ENCODE measurements at places on chromosomes 12 and 14.

- no peak for DNase-seq
Measured at GRCh38 chr12:75892731-75893408, 138.7 kb downstream of the PHLDA1 start.

DNA sequence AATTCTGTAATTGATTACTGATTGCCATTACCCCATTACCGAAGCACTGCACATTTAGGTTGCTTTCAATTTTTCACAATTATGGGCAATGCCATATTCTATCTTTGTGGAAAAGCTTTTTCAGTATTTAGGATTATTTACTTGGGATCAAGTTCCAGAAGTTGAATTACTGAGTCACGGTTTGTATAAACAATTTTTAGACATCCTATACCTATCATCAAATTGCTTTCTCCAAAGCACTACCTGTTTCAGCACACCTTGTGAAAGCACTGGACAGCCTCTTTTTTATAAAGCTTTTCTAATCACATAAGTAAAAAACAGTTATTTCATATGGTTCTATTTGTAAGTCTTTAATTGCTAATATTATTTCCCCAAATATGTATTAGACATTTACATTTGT is 221.5 kb upstream of the CAND1 start:
- no peak for DNase-seq

- no peak for DNase-seq
Measured at GRCh38 chr14:100557658-100558057, 29.6 kb downstream of the BEGAIN start.

DNA sequence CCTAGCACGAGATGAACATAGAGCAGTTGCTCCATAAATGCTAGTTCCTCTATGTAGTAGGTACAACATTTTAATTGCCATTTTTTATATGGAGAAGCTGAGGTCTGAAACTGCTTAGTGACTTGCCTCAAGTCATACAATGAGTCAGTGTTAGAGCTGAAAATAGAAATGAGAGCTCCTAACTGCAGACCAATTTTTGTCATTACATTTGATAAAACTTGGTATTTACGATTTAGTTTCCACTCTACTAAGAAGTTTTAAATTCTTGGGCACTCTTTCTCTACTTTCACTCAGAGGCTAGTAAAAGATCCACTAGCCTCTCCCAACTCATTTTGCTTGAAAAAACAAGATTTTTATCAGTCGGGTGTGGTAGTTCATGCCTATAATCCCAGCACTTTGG is 8.1 kb upstream of the TMED10 start:
- no peak for DNase-seq

GRCh38 chr12:1369460-1369859 is 224.9 kb downstream of the FBXL14 start:
- no peak for DNase-seq

GRCh38 chr12:116916714-116917114 is 6.0 kb downstream of the FBXW8 start:
- peak; percentile 72 for DNase-seq

GRCh38 chr12:93080994-93081809 is 152.1 kb upstream of the EEA1 start:
- DNase-seq = no peak

DNA sequence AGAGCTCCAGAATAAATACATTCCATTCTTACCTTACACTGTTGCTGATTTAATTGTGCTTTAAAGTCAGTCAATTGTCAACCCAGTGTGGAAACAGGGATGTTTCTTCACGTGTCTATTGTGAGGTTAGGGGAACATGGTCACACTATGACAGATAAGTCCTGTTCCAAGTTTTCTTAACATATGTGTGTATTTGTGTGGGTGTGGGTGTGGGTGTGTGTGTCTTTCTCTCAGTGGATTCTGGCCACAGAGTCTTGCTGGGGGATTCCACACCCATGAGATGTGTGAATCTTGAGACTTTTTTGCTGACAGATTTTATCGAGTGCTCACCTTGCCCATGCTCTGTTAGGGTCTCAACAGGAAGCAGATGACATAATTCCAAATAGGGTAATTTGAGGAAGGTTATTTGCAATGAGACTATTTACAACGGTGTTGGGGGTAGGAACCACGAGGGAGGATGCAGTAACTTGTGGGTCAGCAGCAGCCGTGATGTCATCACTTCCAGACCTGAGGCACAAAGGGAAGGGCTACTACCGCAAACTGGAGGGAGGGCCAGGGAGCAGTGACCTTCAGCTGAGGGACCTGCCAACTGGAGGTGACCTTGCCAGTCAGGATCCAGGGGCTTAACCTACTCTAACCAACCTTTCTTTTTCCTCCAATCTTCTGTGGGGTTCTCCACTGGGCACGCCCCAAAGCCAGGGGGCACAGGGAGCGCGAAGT is 1.9 kb upstream of the VRK1 start:
- DNase-seq = no peak

DNA sequence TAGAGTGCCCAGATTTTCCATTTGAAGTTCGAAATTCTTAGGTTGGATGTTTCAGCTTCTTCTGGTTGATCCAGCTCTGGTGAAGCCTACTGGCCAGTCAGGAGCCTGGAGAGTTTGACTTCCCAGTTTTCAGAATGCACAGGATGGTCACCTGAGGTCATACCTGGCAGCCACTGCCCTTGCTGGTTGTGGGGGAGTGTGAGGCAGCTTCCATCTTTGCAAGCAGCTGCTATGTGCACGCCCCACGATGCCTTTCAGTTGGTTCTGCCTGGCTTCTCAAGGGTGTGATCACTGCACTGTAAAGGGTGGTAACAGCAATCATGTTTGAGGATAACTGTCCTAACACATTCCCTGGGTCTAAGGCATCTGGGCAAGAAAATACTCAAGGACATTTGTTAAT is 15.4 kb downstream of the CCDC92 start:
- no peak for DNase-seq

DNA sequence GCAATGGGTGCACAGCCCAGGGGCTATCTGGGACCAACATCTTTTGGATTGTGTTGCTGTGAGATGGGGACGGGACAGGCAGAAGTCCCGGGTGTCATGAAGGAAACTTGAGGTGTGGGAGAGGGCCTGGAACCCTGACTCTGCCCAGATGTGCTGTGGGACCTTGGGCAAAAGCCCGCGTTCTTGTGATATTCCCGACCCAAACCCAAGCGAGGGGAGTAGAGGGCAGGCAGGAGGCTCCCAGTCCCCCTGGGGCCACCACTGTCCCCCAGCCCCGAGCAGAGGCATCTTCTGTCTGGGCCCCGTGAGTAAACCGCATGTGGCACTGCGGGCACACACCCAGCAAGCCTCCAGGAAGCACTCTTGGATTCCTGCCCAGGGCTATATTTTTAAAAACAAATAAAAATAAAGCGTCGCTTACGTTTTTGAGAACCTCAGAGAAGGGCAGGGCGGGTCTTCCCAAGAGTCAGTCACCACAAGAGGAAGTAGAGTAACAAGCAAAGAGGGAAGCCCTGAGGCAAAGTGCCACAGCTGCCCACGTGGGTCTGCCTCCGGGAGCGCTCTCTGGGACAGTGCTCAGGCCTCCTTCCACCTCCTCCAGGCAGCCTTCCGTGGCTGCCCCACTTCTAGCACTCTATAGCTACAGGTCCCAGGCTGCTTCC is 39.5 kb downstream of the BEGAIN start:
- peak; percentile 24 for DNase-seq

DNA sequence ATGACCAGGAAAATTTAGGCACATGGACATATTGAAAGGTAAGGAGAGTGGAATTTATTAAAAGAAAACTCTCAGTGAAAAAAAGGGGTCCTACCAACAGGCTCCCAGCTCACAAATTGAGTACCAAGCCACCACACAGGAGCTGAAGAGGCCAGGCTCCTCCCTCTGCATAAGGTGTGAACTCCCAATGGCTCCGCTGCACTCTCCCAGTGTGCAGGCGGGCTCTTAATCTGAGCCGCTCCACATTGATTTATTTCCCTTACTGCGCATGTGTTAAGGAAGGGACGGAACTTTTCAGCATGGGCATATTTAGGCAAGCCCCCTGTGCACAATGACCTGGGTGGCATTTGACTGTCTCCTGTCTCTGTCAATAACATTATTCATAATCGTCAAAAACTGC is 68.6 kb upstream of the PLEKHG7 start:
- no peak for DNase-seq

GRCh38 chr12:71478270-71478669 is 38.7 kb downstream of the LGR5 start:
- DNase-seq = no peak

GRCh38 chr14:103561381-103562178 is 877 bp downstream of the BAG5 start:
- peak; percentile 24 for DNase-seq

DNA sequence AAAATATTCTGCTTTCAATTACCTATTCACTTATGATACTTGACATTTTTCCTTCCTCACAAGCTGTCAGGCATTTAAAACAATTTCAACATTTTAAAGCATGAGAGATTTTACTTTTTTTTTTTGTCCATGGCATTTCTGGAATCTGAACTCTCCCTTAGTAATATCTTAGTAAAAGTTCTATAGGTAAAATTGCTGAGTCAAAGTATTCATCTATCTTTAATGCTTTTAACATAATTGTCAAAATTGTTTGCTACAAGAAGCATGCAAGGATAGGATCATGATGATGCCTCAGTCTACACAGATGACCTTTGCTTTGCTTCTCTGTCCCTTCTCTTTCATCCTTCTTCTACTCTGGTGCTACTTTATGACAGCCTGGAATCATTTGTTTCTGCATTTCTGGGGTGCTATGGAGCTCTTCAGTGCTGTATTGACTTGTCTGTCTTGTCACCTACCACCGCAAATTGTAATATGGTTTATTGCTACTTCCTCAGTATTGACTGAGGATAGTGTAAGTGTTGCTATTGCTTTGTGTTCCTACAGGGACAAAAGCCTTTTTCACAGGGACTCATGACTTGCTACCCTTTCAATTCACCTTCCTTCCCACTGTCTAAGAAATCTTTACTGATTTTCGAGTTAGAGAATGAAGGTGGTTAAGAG is 589.8 kb upstream of the ATP2B1 start:
- DNase-seq = no peak

DNA sequence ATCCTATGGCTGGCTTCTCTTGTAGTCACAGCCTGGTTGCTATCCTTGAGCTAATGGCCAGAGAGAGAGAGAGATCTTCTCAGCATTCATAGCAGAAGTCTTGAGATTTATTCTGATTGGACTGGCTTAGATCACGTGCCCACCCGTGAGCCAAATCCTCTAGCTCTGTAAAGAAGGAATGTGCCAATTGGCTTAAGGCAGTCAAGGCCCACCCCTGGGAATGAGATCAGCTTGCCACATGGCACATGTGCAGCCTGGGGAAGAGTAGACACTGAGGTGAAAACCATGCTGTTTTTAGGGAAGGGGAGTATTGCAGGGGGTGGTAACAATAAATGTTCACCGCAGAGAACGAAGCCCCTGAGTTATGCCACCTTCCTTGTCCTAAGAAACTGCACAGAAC is 36.3 kb downstream of the PLEKHG7 start:
- no peak for DNase-seq

GRCh38 chr14:88005978-88006851 is 1.3 kb downstream of the GPR65 start:
- peak; percentile 86 for DNase-seq

- DNase-seq = no peak
Measured at GRCh38 chr12:87846045-87846444, 183.2 kb downstream of the C12orf50 start.

DNA sequence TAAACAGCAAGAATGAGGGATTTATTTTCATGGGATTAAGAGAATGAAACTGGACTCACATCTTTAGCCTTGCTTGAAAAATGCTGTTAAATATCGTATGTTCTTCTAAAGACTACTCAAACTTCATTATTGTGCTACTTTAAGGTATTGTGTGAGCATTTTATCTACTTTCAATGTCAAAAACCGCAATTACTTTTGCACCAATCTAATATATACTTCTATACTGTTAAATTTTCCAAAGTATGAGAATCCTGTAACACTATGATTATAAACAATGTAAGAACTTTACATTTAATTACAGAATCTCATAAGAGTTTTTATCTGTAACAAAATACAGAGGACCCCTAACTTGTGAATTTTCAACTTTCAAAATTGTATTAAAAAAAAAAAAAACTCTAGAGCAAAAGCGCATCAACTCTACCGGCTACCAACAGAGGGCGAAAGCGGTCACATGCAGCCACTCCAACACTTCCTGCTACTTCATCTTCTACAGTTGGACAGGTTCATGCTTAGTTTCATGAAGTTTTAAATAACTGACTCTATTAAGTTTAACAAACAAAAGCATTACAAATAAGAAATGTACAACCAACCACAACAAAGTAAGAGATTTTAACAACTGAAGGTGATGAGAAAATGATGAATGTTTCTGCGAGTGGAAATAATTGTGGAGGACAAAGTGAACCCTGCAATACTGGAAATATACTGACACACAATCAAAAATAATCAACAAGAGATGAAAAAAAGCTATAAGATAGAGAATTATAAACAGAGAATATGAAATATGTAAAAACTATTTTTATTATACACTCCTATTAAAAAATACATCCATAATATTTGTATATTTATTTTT is 210.9 kb downstream of the MED13L start:
- peak; percentile 52 for DNase-seq

- DNase-seq = no peak
Measured at GRCh38 chr12:89117448-89118034, 234.8 kb downstream of the DUSP6 start.

DNA sequence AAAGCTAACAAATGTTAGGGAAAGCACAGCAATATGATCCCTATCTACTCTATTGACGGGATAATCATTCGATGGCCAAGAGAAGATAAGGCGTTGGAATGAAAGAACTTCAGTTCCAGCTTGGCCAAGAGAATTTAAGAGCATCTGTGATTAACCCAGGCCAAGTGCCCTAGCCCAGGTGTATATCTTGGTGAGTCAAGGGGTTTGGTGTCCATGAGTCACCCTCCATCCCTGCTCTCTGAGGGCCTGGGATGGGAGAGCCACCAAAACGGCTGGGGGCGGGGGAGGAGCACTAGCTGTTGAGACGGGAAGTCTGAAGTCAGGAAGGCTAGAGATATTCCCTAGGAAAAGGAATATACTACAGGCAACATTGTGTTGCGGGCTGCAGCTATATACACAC is 13.0 kb downstream of the TBPL2 start:
- DNase-seq = no peak

DNA sequence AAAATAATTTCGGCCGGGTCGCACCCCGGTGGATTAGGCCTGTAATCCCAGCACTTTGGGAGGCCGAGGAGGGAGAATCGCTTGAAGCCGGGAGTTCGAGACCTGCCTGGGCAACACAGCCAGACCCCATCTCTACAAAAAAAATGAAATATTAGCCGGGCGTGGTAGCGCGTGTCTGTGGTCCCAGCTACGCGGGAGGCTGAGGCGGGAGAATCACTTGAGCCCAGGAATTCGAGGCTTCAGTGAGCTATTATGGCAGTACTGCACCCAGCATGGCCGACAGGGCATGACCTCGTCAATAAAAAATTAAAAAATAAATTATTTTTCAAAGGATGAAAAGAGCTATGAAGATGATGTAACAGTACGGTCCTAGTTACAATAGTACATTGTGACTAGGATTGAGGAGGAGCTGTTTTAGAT is 523 bp downstream of the GTF2H3 start:
- no peak for DNase-seq

Measured in CD4-positive, alpha-beta T cell treated with Interleukin-4 for 4 hours (primary cell).